NCI-H82 (cell line): ENCODE measurements at places on chromosomes 11 and 22.

- peak; percentile 64 for DNase-seq
Measured at GRCh38 chr11:2428322-2428795, 16.0 kb downstream of the TRPM5 start.

GRCh38 chr11:43419460-43419859 is 60.7 kb downstream of the TTC17 start:
- DNase-seq: peak; percentile 32

- no peak for DNase-seq
Measured at GRCh38 chr11:116471608-116472256, 301.1 kb downstream of the BUD13 start.

DNA sequence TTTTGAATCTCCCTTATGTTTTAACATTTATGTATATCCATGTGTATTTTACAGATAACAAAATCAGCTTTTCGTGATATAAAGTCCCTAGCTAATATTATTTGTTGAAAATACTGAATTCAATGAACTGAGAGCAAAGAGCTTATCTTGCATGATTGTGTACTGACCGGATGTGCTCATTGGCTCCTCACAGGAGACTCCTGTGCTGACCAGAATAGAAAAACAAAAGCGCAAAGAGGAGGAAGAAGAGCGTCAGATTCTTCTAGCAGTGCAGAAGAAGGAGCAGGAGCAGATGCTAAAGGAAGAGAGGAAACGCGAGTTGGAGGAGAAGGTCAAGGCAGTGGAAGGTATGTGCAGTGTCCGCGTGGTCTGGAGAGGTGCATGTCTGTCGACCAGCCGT is 39.4 kb upstream of the SLC25A18 start:
- DNase-seq: no peak

- DNase-seq: no peak
Measured at GRCh38 chr11:61111786-61112517, 9.7 kb downstream of the CD5 start.

DNA sequence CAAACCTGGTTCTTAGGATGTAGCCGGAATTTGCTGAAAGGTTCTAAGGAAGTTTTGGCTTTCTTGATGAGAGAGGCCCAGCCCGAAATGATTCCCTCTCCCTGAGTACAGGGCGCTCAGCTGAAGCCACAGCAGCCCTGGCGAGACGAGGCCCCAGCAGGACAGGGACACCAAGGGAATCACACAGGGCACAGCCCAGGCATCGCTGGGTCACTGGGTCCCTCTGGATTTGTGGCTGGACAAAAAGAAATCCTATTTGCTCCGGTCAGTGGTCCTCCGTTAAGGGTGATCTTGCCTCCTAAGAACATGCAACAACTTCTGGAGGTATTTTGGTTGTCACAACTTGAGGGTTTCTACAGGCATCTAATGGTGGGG is 6.4 kb downstream of the FGF19 start:
- DNase-seq: no peak

DNA sequence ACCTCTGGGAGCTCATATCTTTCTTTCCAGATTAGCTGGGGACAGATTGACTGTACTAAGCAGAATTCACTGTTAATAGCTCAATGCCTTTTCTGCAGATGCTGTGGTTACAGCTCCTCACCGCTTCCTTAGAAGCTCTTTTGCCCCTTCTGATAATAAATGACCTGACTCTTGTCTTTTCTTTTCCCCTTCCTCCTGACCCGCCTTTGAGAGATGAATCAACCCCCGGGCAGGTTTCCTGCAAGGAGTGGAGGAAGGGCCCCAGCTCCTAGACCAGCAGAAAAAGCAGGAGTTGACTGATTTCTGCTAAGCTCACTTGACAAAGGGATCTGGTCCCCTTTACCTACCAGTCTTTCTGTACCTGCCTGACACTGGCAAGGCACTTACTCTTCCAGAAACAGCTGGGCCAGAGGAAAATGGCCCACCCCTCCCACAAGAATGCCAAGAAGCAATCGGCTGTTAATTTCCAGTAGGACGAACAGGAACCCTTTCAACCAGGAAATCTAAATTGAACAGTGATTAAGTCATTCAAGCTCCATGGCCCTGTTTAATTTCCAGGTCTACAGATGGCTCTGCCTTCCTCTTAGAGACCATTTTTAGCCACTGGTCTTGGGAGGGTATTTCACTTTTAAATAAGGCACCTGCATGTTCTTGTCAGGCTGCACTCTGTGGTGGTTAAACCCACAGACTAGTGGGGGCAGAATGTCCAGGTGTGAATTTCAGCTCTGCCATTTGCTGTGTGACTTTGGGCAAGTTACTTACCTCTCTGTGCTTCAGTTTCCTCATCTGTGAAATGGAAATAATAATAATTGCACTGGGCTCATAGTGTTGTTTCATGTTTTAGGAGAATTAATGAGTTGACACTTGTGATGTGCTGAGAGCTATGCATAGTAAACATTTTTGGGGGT is 67.5 kb downstream of the PRR5L start:
- DNase-seq: no peak

- no peak for DNase-seq
Measured at GRCh38 chr22:47335460-47335859, 573.0 kb downstream of the TBC1D22A start.

GRCh38 chr11:83033972-83034672 is 37.6 kb downstream of the RAB30 start:
- peak; percentile 95 for DNase-seq

- DNase-seq: peak; percentile 32
Measured at GRCh38 chr11:22666688-22667439, 453 bp downstream of the GAS2 start.

- no peak for DNase-seq
Measured at GRCh38 chr11:85776951-85777602, 33.9 kb downstream of the SYTL2 start.

- no peak for DNase-seq
Measured at GRCh38 chr11:46710821-46711269, 8.2 kb upstream of the F2 start.

GRCh38 chr11:68469642-68470041 is 9.1 kb downstream of the PPP6R3 start:
- DNase-seq: no peak
